Dermis microvascular lymphatic vessel endothelial cell (primary cell): ENCODE measurements at places on chromosomes 11 and 22. TPM values are rescaled to one million over a fixed set of nuclear protein-coding genes. Genes with fewer than 3 reads are reported as not detected.

The BLID gene
- 0.13 and 0.39 TPM in 2 replicates for total RNA-seq

- DNase-seq, result no peak
Observed at GRCh38 chr11:103942646-103943045, 93.8 kb upstream of the DDI1 start.

The DEPDC7 gene
- total RNA-seq, result under 0.01 and 0.13 TPM in 2 replicates

GRCh38 chr11:79067352-79067679, 373.5 kb downstream of the TENM4 start:
- DNase-seq, result no peak

The OR8G1 gene
- total RNA-seq, result under 0.01 TPM in 1 of 2 replicates, not detected in the other

DNA sequence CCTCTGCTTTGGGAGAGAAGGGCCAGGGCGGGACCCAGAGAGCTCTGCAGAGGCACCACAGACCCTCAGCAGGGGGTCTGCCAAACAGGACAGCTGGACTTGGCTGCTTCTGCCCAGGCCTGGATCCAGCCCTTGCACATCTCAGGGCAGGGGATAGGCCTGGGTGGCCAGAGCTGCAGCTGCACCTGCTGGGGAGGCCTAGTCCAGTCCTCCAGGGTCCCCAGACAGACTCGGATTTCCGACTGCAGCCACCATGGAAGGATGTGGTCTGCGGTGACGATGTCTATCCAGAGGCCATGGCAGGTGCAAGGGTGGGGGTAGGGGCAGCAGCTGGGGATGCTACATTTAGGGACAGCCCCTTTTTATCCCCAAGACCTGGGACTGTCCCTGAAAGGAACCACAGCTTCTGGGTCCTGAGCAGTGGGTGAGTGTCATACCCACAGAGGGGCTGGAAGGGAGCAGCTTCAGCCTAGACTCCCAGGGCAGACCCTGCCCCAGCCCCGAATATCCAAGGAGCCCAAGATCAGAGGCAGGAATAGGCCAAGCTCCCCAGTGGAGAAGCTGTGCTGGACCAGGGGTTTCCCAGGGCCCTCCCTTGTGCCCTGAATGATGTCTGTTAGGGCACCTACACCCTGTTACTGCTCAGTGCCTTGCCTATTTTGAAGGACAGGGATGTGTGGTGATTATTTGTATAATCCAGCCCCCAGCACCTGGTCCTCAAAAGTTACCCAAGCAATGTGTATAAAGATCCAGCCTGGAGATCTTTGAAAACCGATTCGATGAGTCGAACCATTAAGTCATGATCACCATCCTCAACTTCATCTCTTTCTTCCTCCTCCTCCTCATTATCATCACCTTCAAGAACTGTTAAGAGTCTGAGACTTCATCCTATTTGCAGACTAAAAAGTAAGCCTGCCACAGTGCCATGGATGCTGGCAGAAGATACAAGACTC, 2.5 kb upstream of the IGLL5 start:
- DNase-seq, result no peak

- no peak for DNase-seq
Observed at GRCh38 chr11:43164831-43165230, 147.0 kb upstream of the API5 start.

DNA sequence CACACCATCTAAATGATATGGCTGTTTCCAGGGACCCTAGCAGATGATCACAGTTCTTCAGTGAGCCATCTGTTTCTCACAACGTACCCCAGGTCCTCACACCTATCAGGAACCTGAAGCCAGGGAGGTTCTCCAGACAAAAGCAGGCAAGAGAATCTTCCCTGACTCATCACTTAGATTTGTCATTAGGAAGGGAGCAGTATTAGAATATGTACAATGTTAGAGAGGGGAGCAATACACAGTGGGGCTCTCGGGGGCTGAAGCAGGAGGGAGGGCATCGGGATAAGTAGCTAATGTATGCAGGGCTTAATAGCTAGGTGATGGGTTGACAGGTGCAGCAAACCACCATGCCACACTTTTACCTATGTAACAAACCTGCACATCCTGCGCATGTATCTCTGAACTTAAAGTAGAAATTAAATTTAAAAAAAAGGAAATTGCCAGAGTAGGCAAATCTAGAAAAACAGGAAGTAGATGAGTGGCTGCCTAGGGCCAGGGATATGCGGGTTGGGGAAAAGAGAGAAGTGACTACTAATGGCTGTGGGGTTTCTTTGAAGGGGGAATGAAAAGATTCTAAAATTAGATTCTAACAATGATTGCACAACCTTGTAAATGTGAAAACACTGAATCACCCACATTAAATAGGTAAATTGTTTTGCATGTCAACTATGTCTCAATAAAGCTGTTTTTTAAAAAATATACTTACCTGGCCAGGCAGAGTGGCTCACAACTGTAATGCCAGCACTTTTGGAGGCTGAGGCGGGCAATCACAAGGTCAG, 14.4 kb downstream of the C22orf42 start:
- DNase-seq, result no peak

The EHF gene
- not detected in 2 replicates for total RNA-seq
